ENCODE measurements at places on chromosomes 7 and 10.

GRCh38 chr7:38052786-38053185 is 125.3 kb upstream of the STARD3NL start:
- no peak for DNase-seq

- DNase-seq: no peak
These were observed 31.7 kb downstream of the ARHGAP12 start for GRCh38 chr10:31896968-31897384.

- no peak for DNase-seq
These were observed 8.4 kb upstream of the PANK1 start for GRCh38 chr10:89653410-89653869.

GRCh38 chr7:102004848-102005247 is 187.4 kb downstream of the CUX1 start:
- DNase-seq: no peak
